ENCODE measurements at places on chromosomes 1 and 21. TPM values are rescaled to one million over a fixed set of nuclear protein-coding genes. Genes with fewer than 3 reads are reported as not detected.

RAB3GAP2 gene
- total RNA-seq: 19.4 TPM

TAS1R2 gene
- total RNA-seq: not detected

PLPPR5 gene
- total RNA-seq: not detected

C1QTNF12 gene
- not detected for total RNA-seq

HLX gene
- 7.2 TPM for total RNA-seq

IBA57 gene
- total RNA-seq: 1.5 TPM

CLDN17 gene
- not detected for total RNA-seq

UBXN10 gene
- total RNA-seq: not detected

NBPF10 gene
- 1.4 TPM for total RNA-seq

PPIAL4G gene
- not detected for total RNA-seq

OR2L3 gene
- total RNA-seq: not detected

CD101 gene
- total RNA-seq: 1.2 TPM

DNA sequence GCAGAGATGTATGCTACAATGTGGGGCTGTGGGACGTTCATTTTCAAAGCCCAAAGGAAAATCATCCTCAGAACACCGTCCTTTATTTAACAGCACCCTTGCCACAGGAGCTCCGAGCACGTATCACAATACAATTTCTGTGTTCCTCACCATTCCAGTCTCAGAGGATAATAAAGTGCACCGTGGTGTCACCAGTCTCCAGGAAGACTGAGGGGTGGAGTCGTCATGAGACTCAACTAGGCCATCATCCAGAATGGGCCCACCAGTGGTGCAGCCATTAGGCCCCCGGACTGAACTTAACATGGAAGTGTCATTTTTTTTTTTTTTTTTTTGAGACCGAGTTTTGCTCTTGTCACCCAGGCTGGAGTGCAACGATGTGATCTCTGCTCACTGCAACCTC, 17.2 kb downstream of the SEC16B start:
- DNase-seq: no peak

DNA sequence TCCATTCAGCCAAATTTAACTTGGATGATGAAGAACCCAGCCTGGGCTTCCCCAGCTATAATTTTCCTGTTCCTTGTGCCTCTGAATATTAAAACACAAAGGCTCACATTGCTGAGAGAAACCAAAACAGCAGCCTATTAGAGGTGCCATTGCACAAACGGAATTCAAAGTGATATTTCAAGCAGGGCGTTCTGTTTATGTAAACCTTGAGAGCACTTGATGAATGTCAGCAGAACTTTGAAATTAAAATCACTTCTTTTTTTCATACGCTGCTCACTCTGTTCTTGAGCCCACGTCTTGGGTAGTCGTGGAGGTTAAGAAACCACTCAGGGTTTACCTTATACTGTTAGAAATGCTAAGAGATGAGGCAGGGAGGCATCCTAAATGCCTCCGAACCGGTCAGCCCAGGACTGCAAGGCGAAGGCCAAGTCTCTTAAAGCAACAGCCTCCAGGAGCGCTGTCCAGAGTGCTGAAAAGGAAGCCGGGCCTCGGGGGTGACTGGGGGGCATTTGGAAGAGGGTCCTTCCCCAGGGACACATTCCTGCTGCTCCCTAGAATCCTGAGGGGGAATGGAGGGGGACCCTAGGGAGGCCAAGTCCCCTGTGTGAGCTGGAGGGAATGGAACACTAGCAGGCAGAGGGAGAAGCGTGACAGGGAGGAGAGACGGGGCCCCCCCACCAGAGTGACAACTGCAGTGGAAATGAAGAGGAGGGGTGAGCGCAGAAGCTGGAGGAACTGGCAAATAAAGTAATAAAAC, 154.8 kb upstream of the VAMP3 start:
- DNase-seq: peak; percentile 46

- DNase-seq: no peak
Observed at GRCh38 chr1:63408331-63408730, 40.9 kb downstream of the ALG6 start.

- no peak for DNase-seq
Observed at GRCh38 chr1:228798548-228798947, 63.3 kb downstream of the RHOU start.

DNA sequence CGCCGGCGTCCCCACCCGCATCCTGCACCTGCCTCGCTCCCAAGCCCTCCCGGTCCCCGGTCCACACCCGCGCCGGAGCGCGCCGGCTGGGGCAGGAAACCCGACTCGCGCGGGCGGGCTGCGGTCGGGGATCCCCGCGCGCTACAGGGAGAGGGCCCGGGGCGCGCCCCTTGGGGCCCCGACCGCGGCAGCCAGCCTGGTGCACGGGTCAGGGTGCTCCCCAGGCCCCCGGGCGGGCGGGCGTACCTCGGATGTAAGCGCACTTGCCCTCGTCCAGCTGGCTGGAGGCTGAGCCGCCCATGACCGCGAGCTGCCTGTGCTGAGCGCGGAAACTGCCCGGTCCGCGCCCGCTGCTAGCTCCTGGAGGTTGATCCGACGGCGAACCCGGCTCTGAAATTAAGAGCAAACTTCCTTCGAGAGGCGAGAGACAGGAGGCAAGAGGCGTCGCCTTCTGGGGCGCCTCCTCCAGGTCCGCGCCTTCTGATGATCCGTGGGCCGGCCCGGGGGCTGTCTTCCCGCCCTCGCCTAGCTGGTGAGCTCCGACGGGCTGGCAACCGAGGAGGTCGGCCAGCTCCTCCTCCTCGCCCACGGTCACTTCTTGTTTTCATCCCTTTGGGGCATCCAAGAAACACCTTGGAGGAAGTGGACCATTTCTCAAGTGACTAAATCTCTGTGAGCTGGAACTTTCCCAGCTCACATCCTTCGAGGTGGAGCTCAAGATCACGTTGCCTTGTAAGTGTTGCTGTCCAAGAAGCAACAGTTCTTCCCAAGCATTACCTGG, at the start of gene NIBAN1:
NIBAN1 (minus strand) TSS at position 453 of the 781 bp plus-strand sequence; CDS start at position 301, 152 bp downstream.
- DNase-seq: peak; percentile 82

GRCh38 chr1:97334454-97334853, 586.4 kb downstream of the DPYD start:
- DNase-seq: peak; percentile 90

DNA sequence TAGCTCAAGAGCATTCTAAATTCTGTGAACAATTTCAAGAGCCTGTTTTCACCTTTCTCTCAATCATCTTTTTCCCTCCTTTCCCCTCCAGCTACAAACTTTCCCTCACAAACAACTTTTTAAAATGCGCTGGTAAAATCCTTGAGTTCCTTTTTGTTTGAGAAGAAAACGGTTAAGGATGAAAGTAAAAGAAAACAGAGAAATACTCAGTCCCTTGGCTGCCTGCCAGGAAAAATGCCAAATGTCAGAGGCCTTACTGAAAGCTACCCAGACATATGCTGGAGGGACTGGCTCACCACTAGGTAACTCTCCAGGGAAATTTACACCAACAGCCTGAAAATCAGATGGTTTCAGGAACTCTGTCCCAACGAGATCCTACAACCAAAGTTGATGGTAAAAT, 11.0 kb upstream of the SERBP1 start:
- DNase-seq: peak; percentile 71

GRCh38 chr1:193408782-193409293, 222.4 kb upstream of the B3GALT2 start:
- DNase-seq: peak; percentile 94

- peak; percentile 67 for DNase-seq
Observed at GRCh38 chr1:40316595-40317393, at the start of gene COL9A2. Gene COL9A2 (minus strand): TSS chr1:40317286. CDS start chr1:40317197, 89 bp downstream.

GRCh38 chr1:39129514-39129913, 75.0 kb upstream of the MACF1 start:
- peak; percentile 64 for DNase-seq

DNA sequence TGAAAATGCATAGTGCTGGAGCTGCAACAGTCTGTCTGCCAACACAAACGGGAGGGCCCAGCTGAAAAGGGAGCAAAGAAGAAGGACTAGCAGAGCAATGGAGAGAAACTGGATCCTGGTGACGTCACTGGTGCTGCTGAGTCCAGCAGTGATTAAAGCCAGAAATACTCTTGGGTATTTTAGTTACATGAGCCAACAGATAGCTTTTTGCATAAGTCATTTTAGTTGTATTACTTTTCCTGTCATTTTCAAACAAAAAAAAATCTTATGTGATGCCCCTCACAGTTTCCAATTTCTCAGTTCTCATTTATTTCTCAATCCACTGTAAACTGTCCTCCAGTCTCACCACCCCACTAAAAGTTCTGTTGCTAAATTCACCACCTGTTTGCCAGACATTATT, 38.7 kb upstream of the NEK7 start:
- DNase-seq: peak; percentile 83

DNA sequence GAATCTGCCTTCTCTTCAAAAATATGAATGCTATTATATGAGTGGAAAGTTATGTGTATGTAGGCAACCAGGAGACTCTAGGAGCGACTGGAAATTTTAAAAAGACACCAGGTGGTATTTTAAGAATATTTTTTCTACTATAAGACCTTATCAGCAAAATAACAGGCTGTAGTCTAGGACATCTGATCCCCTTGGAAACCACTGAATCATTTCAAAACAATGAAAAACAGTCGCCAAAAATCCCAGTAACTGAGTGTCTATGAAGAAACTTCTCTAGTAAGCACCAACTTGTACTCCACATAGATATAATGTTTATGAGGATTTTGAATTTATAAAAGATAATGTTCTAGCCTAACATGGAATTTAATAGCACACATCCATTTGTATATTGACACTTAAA, 358.5 kb downstream of the GPATCH2 start:
- peak; percentile 73 for DNase-seq

DNA sequence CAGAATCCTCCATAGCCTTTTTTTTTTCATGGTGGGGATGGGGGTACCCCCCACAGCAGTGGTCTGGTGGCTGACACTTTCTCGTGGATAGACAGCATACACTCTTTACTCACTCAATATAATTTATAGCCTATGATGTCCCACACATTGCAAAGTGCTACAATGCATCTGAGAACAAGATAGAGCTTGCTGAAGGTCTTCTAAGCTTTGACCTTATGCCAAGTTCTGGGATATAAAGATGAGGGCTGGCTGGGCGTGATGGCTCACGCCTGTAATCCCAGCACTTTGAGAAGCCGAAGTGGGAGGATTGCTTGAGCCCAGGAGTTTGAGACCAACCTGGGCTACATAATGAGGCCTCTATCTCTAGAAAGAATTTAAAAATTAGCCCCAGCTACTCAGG, 78.0 kb downstream of the MPZL1 start:
- no peak for DNase-seq

DNA sequence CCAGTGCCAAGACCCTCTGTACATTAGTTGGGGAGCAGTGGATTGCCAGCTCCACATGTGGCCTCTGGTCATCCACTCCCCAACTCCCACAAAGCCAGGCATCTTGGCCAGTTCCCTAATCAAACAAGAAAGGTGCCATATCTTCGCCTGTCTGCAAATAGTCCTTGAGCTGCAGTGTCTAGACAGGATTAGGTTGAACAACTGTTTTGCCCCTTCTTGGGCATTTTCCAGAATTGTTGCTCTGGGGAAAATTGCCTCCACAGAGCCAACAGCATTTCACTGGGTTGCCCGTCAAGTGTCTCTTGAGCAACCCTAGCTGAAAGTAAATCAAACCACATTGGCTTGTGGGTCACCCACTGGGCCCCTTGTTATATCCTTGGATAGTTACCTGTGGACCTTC, 109.3 kb downstream of the GDAP2 start:
- no peak for DNase-seq

GRCh38 chr1:220852408-220852807, 26.8 kb upstream of the HLX start:
- no peak for DNase-seq

GRCh38 chr1:13893409-13893821, 193.4 kb downstream of the PRDM2 start:
- DNase-seq: no peak

GRCh38 chr1:111754984-111755330, 744 bp upstream of the DDX20 start:
- DNase-seq: peak; percentile 67

DNA sequence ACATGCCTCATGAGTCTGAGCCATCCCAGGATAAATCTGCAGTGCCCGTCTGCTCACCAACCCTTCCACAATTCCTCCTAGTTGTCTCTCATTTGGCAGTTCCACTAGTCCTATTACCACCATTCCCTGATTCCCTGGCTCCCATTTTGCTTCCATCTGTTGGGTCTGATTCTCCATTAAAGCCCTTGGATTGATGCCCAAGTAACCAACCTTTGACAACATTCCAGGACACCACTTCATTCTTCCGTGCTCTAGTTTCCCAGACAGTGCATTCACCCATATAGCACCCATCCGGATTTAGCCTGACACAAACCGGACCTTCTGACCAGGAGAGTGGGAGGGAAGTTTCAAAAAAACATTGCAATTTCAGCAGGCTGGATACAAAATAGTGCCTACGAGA, 189.4 kb upstream of the PALMD start:
- peak; percentile 79 for DNase-seq

DNA sequence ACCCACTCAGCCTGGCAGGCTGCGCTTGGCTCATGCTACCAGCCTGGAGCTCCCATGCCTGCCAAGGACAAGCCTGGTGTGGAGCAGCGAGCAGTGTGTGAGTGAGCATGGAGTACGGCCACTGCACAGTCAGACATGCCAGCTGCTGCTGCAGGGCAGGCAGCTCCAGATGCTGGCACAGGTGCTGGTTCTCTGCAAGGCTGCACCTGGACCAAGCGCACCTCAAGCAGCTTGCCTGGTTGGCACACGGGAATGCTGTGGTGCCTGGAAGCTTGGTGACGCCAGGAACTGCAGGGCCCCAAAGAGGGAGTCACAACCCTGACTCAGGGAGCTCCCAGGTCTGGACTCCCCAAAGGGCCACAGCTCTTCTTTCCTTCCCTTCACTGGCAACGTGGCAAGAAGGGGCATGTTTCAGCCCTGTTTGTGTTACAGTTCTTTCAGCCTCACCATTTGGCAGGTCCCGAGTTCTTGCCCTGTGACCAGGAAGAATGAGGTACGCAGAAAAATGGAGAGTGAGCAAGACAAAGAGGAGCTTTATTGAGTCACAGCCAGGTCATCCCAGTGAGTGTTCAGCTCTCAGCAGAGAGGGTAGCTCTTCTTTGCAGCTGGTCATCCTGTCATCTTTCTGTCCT, 26.1 kb downstream of the ACOT7 start:
- DNase-seq: peak; percentile 52

GRCh38 chr1:237467320-237467719, 423.4 kb downstream of the ZP4 start:
- DNase-seq: no peak

- DNase-seq: no peak
Observed at GRCh38 chr1:13930151-13930550, 230.2 kb downstream of the PRDM2 start.

GRCh38 chr1:61797045-61797755, 54.9 kb downstream of the PATJ start:
- peak; percentile 69 for DNase-seq

All from M059J (cell line).